HS-5 (cell line): ENCODE measurements at places on chromosomes 6 and 20.

DNA sequence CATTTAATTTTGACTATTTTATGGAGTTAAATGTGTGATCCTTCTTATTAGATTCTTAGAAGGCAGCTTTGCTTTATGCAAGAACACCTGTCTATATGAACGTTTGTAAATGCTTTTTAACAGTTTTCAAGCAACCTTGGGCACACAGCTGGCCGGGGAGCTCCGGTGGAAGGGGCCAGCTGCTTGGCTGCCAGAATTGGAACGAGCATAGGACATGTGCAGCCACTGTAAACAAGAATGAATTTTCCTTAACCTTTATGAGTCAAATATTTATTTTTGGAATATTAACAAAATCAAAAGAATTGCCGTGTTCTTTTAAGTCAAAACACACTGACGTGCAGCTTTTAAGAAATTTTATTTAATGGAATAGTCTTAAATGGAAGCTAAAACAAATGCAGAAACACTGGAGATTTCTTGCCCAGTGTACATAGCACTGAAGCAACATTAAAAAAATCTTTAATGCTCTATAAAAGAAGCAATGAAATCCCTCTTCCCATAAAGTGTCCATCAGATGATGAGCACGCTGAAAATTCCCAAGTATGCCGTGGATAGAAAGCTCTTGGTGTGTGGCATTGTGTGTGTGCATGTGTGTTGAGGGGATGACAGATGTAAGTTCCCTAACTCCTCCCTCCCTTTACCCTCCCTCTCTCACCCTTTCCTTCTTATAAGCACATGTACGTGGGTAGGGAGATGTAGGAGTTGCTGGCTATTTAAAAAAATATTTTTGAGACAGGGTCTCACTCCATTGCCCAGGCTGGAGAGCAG lies 208.9 kb upstream of the EXOC2 start:
- no peak for DNase-seq

DNA sequence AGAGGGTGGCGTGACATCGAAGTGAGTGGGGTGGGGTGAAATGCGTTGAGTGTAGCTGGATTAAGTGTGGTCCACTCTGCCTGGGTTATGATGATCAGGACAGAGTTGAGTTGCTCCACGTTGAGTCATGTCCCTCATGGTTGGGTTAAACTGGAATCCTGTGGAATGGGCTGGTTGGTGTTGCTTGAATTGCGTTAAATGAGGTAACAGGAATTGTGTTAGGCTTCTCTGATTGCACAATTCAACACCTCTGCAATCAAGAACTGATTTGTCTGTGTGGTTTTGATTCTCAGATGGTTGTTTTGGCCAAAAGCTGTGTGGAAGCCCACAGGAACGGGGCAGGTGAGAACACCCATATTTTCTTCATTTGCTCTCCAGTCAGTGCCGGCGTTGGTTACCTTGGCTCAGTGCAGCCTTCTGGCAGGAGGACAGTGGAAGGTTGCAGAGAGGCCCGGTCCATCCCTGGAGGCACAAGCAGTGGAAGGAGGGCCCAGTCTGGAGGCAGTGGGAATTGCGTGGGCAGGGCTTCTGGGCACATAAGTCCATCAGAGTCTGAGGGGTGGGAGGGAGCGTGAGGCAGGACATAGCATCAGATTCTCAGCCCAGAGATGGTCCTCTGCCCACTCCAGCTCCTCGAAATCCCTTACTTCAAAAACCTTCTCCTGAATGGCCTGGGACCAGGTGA lies 11.6 kb downstream of the NOTCH4 start:
- no peak for DNase-seq

DNA sequence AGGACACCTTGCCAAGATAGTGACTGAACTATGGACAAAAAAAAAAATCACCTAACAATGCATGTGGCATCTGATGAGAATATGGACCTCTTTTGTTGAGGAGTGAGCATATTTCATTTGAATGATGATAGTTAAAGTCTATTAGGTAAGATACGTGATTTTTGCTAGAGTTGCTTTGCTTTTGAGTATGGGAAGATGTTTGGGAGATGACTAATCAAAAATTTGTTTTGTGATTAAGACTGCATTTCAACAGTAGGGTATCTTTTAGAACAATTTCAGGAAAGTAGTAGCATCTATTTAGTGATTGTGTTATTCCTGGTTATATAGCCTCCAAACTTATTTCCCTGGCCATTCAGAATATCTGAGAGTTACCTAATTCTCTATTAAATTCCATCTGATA lies 878.6 kb upstream of the CITED2 start:
- peak; percentile 30 for DNase-seq

DNA sequence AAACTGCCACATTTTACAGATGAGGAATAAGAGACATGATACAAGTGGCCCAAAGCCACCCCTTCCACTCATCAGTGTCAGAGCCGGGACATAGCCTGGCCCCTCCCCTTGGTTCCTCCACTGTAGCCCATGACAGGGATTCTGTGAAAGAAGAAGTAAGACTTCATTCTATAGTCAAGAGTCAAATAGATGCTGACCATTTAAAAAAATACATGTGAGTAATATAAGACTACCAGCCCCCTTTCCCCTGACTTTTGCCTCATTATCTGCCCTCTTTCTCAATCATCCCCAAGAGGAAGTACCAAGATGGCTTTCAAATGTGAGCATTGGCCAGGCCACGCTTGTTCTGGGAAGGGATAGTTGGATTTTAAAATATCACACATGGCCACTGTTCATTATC lies 57.8 kb upstream of the TAB2 start:
- DNase-seq: no peak

GRCh38 chr20:20360464-20360863 lies 7.4 kb upstream of the INSM1 start:
- peak; percentile 28 for DNase-seq

- peak; percentile 24 for DNase-seq
Observed at GRCh38 chr6:79453558-79454042, 83.6 kb downstream of the LCA5 start.

GRCh38 chr6:129141499-129141898 lies 258.6 kb downstream of the LAMA2 start:
- no peak for DNase-seq

- DNase-seq: no peak
Observed at GRCh38 chr6:165694296-165694695, 31.3 kb upstream of the PDE10A start.

DNA sequence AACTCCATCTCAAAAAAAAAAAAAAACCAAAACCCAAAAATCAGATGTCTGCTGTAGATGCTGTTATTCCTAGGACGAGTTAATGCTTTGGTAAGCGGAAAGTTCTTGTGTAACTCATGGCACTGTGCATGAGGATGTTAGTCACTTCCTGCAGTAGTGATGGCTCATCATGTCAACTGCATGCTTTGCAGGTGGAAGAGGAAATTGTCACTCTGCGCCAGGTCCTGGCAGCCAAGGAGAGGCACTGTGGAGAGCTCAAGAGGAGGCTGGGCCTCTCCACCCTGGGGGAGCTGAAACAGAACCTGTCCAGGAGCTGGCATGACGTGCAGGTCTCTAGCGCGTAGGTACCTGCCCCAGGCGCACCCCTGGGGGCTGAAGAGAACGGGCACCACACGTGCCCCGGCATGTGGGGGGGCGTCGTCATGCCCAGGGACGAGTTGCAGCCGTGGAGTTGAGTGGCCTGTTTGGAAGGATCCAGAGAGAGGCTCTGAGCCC lies 8.5 kb downstream of the TPD52L2 start:
- peak; percentile 84 for DNase-seq

GRCh38 chr6:55826941-55827340 lies 48.4 kb downstream of the BMP5 start:
- no peak for DNase-seq

GRCh38 chr6:156980948-156981347 lies 203.8 kb downstream of the ARID1B start:
- DNase-seq: no peak

DNA sequence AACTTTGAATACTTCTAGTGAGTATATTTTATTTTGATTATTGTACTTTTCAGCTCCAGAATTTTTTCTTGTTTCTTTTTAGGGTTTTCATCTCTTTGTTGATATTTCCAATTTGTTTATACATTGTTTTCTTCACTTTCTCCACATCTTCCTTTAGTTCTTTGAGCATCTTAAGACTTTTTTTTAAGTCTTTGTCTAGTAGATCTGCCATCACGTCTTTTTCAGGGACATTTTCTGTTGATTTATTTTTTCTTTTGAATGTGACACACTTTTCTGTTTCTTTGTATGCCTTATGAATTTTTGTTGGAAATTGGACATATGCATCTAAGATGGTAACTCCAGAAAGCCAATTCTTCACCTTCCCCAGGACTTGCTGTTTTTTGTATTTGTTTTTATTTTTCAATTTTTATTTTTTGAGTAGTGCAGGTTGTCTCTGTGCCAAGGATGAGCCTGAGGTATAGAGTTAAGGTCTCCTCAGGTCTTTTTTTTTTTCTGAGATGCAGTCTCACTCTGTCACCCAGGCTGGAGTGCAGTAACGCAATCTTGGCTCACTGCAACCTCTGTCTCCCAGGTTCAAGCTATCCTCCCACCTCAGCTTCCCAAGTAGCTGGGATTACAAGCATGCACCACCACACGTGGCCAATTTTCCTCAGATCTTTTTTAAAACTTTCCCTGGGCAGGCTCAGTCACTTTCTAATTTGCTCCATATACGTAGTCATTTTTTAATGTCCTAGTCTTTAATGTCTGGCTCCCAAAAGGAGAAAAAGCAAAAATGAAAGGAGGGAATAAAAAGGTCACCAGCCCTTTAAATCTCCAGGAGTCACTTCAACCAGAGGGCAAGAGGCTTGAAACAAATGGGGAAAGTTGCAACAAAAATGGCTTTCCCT lies 6.7 kb upstream of the CMTR1 start:
- DNase-seq: no peak

- no peak for DNase-seq
Observed at GRCh38 chr20:22998476-22998875, 36.6 kb upstream of the SSTR4 start.

GRCh38 chr20:5718896-5719595 lies 31.2 kb upstream of the SHLD1 start:
- DNase-seq: no peak

- no peak for DNase-seq
Observed at GRCh38 chr6:87858440-87858839, 156.4 kb upstream of the AKIRIN2 start.

- no peak for DNase-seq
Observed at GRCh38 chr6:106098383-106099234, 12.5 kb downstream of the PRDM1 start.

DNA sequence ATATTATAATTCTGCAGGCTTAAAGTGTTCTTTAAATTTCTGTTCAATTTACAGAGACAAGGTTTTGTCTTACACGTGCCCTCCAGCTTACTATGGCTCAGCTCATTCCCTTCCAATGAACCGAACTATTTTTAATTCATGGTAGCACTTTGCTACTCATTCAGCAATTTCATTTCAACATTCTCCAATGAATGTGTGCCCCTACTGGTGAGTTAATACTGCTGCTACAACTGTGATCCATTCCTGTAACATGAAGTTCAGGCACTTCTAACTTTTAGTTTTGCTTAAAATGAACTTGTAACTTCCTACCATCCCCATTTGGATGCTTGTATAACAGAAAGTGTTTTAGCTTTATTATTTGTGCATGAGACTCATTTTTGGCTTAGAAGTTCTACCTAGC lies 99.7 kb downstream of the F13A1 start:
- no peak for DNase-seq

DNA sequence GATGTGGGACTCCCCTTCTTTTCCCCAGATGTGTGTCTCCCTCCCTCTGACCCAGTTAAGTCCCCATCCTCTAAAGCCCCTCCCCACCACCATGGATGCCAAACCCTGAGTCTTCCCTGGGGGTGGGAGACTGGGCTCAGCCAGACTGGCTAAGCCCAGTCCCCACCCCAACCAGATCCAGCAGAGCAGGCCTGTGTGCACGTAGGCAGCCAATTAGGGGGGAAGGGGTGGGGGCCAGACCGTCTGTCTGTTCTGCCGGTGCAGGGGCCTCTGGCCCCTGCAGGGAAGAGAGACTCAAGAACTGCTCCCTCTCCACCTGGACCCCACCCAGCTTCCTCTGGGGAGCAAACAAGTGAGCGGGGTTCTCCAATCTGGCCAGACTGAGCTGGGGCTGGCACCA lies 605 bp downstream of the COX4I2 start:
- no peak for DNase-seq

DNA sequence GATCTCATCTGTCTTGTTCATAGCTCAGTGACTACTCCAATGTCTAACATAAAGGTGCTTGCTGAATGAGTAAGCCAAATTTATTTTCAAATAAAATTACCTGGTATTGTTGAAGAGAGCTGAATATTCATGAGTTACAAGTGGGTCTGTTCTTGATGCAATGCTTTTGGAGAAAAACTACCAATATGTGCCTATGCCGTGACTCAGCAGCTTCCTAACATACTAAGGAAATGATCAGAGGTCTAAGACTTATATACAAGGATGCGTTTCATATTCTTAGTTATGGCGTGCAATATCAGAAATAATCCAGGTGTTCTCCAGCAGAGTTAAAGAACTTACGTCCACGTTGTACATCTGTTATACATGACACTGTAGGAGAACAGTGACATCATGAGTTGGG lies 5.1 kb downstream of the FAM120B start:
- DNase-seq: no peak

DNA sequence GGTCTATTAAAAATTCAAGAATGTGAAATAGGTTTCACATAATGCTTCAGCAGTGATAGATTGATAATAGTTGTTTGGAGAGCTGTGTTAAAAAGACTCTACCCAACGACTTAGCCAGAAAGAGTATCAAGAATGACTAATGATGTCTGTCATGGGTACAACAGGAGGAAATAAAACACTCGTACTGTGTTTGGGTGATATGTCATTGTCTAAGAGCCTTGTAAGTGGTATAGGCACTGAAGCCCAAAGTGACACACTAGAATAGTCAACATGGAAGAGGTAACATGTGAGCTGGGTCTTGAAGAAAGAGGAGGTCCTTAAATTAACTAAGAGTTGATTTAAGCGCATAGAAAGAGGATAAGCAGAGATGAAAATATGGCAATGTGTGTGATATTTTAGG lies 471.8 kb upstream of the MAN1A1 start:
- no peak for DNase-seq

DNA sequence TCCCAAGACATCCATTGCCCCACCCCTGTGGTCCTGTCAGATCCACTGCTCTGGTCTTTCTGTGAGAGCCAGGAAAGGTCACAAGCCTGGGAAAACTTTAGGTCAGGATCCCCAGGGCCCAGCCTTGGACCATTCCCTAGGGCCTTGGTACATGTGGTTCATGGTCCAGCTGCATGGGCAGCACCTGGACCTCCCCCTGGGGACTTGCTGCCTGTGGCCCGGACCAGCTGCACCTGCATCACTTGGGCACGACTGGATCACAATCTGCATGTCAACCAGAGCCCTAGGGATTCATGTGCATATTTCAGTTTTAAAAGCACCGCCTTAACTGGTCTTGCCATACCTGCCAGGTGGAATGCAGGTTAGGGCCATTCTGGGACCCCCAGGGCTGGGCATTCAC lies 44.3 kb upstream of the MC3R start:
- DNase-seq: no peak

DNA sequence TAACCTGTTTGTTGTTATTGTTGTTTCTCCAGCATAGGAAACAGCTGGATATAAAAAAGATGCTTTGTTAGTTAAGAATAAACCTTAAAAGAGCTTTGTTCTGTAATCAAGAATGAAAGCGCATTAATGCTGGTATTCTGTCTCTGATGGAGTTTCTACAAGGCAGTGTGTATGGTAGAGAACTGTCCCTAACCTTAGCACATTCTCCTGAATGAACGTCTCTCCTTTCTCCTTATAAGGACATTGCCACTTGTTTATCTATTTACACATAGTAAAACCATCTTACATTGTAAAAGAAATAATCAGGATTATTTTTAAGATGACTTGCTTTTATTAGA lies 33.8 kb upstream of the LCA5 start:
- no peak for DNase-seq

GRCh38 chr6:149271348-149272340 lies 45.9 kb upstream of the TAB2 start:
- DNase-seq: no peak
